GM13976 (cell line): ENCODE measurements at places on chromosomes 11 and 22.

DNA sequence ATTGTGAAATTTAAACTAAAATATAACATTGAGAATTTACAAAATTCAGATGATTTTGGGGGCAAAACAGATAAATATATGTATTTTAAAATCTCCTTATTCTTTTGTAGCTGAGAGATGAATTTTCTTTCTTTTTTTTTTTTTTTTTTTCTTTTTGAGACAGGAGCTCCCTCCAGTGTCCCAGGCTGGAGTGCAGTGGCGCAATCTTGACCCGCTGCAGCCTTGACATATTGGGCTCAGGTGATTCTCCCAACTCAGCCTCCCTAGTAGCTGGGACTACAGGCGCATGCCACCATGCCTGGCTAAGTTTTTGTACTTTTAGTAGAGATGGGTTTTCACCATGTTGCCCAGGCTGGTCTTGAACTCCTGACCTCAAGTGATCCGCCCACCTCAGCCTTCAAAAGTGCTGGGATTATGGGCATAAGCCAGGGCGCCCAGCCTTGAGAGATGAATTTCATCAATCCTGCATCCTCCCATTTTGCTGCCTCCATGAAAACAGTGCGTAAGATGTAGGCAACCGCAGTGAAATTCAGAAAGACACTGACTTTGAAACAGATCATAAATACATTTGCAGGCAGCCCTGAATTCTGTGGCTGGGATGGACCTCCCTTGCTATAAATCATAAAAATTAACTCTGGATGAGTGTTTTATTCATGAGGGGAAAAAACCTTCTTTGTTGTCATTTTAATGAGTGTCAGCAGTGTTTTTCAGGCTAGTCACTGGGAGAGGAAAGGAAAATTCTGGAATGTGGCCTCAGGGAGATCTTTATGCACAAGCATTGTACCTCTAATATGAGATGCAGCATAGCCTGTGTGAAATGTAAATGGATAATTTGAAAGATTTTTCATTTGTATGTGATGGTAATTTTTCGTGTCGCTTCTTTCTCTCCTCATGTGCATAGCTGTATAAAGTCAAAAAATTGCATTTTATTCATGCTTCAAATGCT, 14.4 kb downstream of the ELMOD1 start:
- DNase-seq, result no peak

DNA sequence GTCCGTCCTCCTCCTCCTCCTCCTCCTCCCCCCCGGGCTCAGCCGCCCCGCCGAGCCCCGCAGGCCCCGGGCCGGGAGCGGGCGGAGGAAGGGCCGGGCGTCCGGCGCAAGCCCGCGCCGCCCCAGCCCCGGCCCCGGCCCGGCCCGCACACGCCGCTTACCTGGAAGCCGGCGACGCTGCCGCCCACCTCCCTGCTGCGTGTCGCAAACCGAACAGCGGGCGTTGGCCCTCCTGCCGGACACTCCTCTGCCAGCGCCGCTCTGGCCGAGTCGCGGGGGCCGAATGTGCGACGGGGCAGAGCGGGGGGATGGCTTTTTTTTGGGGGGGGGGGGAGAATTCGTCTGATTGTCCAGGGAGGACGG, 1.1 kb downstream of the IGF2 start:
- DNase-seq, result no peak

DNA sequence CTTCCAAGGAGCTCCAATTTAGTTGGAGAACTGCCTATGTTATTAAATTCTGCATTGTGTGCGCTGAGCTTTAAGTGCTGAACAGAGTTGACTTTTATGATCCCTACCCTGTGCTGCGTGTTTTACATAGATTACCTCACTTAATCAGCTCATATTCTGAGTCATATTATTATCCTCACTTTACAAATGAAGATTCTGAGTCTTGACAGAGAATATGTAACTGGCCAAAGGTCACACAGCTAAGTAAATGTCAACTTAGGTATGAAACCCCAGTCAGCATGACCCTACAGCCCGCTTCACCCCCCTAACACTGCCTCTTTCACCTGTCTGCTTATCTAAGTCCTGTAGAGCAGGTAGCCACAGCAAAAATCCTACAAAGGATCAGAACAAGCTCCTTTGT, 19.8 kb upstream of the TMPRSS5 start:
- DNase-seq, result no peak

DNA sequence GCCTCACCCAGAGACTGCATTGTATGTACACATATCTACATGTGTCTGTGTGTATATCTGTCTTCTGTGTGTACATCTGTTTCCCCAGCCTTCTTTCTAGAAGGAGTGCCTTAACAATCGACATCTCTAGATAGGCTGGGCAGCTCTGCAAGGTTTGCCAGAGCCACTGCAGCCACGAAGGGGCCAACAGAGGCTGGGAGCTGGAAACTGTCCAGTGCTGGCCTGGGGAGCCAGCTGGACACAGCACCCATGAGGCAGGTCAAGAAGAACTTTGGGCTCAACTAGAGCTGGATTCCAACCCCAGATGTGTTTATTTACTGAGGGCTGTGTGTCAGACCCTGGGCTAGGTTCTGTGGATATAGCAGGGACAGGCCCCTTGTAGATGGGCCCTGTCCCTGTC, 3.3 kb downstream of the SGSM1 start:
- DNase-seq, result no peak

DNA sequence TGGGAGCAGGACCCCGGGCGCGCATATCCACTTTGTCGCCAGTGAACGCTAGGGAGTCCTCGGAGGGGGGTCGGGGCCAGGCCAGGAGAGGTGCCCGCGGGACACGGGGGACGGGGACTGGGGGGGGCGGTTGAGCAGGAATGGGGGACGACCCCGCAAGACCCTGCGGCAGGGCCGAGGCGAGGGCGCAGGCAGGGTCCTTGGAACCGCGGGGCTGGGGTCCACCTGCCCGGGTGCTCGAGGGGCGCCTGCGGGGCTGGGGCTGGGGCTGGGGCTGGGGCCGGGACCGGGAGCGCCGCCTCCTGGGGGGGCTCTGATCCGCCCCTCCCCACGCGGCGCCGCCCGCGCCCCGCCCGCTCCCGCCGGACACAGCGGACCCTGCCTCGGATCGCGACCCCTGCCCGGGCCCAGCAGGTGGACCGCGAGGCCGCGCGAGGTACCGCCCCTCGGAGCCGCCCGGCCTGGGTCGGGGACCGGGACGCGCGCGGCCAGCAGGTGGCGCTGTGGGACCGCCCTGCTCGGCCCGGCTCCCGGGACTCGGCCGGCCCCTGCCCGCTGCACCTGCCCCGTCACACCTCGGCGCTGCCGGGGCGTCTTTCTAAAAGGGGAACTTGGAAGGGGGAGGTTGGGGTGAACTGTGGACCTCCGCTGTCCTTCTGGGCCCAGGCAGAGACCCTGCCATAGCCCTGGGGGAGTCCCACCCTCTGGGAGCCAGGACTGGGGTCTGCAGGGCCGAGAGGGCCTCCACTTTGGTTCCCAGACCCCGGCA, 11.0 kb downstream of the CRELD2 start:
- peak; percentile 88 for DNase-seq

DNA sequence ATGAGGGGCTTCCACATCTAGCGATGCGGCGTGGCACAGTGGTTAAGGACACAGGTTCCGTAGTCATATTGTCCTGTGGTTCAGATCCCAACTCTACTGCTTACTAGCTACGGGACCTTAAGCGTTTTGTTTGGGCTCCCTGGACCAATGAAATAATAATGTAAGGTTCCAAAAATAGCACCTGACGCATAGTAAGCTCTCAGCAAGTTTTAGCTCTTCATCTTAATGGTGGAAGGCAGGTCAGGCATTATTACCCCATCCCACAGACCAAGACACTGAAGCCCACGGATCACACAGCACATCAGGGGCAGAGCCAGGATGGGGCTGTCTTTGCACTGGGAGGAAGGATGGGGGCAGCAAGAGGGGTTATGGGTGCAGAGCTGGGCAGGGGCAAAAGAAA, 13.0 kb downstream of the DNAJB13 start:
- DNase-seq, result peak; percentile 6

DNA sequence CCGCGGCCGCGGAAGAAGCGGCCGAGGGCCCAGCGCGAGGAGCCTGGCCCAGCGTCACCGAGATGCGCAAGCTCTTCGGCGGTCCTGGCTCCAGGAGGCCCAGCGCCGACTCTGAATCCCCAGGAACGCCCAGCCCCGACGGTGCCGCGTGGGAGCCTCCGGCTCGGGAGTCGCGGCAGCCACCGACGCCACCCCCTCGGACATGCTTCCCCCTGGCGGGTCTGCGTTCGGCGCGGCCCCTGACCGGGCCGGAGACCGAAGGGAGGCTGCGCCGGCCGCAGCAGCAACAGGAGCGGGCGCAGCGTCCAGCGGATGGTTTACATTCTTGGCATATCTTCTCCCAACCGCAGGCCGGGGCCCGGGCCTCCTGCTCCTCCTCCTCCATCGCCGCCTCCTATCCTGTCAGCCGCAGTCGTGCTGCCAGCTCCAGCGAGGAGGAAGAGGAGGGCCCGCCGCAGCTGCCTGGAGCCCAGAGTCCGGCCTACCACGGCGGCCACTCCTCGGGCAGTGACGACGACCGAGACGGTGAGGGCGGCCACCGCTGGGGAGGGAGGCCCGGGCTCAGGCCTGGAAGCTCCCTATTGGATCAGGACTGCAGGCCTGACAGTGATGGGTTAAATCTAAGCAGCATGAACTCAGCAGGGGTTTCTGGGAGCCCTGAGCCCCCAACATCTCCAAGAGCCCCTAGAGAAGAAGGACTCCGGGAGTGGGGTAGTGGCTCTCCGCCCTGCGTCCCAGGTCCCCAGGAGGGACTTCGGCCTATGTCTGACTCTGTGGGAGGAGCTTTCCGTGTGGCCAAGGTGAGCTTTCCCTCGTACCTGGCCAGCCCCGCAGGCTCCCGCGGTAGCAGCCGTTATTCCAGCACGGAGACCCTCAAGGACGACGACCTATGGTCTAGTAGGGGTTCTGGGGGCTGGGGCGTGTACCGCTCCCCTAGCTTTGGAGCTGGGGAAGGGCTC, 1.2 kb downstream of the ARHGEF17 start:
- DNase-seq, result peak; percentile 57

GRCh38 chr11:79353706-79354105, 87.1 kb downstream of the TENM4 start:
- no peak for DNase-seq

GRCh38 chr11:122362381-122362780, 246.4 kb upstream of the BLID start:
- DNase-seq, result no peak

DNA sequence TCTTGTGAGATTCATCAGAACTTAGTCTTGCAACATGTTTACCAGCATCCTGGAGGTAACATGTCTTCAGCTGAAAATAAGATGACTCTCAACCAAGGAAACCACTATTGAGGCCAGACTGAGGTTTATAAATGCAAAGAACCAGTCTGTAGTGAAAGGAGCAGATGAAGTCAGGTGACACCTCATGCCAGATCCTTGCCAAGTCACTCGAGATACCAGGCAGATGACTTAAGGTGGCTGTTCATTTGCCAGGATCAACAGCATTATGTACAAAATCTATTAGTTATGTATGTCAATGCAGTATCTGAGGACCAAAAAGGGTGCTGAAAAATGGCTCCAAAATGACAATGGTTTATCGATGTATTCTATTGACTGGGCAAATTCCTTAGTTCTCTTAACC, 100.0 kb upstream of the SOX6 start:
- DNase-seq, result no peak

DNA sequence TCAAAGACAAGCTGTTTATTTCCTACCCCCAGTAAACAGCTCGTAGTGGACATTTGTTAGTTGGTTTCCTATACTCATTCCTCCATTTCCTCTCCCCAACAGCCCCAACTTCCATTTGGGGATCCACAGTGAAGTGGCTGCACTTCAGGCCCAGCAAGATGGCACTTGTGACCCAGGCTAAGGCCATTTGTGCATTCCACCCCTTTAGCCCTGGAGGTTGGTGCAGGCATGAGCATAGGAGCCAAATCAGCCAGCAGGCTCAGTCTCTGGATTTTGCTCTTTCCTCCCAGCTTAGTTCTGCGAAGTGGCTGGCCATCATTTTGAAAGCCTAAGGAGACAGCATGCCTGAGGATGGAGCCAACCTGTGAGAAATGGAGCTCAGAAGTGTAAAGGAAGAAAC, 122.9 kb downstream of the MPPED2 start:
- DNase-seq, result no peak

DNA sequence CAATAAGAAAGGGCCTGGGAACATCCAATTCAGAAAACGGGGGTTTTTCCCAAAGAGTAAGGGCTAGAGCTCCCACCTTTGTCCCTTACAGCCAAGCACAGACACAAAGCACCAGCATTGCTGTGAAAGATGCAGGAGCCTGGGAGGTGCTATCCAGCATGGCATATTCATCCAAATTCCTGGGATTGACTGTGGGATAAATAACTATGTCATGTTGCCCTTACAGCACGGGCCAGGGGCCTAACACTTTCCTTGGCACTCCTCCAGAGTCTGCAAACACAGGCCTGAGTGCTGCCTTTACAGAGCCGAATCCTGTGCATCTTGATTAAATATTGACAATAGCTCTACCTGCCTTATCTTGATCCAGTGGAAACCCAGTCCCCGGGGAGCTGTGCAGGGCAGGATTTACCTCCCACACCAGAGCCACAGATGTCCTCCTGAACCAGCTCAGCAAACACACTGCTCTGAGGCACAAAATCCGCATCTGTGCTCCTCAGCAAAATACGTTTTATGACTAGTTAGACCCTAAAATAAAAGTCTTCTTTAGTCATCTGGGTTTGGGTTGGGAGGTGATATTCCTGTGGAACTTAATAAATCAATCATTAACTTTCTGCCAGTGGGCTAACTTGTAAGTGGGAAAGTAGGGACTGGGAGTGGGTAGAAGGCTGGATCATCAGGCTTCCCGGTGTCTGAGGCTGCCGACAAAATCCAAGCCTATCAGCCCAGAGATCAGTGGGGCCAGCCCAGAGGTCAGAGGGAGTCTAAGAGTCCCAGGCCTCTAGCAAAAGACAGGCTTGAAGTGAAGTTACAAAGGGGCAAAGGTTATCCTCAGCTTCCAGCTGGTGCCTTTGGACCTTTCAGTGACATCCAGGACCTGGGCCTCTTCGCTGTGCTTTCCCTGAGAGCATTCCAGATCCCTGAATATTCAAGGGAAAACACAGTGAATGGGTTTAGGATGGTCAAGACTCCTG, 36.5 kb downstream of the POU2AF3 start:
- no peak for DNase-seq

GRCh38 chr11:44997566-44997965, 46.9 kb upstream of the TP53I11 start:
- DNase-seq, result no peak

- DNase-seq, result no peak
Observed at GRCh38 chr11:115699733-115700132, 195.5 kb upstream of the CADM1 start.

GRCh38 chr11:23206741-23207336, 346.6 kb upstream of the CCDC179 start:
- DNase-seq, result no peak

- DNase-seq, result no peak
Observed at GRCh38 chr11:82869657-82870056, 30.6 kb downstream of the PRCP start.

GRCh38 chr11:3623121-3623520, 18.7 kb downstream of the ART5 start:
- DNase-seq, result no peak

GRCh38 chr11:45062974-45063635, 83.3 kb upstream of the PRDM11 start:
- no peak for DNase-seq
